ENCODE measurements at places on chromosomes 7 and 10.

- DNase-seq: no peak
These were observed 21.8 kb downstream of the PWWP2B start for GRCh38 chr10:132418527-132419416.

DNA sequence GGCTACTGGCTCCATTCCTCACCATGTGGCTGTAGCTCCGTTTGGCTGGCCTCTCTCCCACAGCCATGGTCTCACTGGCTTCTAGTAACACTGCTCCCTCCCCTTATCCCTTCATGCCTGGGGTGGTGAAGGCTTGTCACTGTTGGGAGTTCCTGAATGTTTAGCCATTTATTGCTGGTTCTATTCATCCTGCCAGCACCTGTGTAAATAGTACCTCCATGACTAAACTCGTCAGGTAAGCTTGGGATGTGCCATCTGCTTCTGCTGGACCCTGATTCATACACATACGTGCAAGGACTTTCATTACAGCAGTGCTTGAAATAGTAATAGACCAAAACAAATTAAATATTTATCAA, 61.6 kb downstream of the CCDC71L start:
- peak; percentile 92 for DNase-seq

GRCh38 chr7:41162612-41163011, 540.3 kb downstream of the INHBA start:
- no peak for DNase-seq

DNA sequence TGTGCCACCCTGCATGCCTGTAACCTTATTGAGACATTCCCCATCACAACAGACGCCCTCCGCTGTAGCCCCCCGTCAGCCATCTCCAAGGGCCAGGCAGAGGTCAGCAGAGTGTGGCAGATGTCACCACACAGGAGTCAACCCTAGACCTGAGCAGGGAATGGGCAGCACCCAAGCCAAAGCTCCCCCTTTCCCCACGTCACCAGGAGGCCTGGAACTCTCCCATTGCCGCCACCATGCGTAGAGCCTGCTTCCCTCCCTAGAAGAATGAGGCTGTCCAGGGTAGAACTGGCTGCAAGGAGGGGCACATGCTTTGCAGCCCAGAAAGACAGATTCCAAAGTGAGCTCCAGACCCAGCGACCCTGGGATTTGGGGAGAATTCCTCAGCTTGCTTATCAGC, 342.9 kb downstream of the TNS3 start:
- no peak for DNase-seq

DNA sequence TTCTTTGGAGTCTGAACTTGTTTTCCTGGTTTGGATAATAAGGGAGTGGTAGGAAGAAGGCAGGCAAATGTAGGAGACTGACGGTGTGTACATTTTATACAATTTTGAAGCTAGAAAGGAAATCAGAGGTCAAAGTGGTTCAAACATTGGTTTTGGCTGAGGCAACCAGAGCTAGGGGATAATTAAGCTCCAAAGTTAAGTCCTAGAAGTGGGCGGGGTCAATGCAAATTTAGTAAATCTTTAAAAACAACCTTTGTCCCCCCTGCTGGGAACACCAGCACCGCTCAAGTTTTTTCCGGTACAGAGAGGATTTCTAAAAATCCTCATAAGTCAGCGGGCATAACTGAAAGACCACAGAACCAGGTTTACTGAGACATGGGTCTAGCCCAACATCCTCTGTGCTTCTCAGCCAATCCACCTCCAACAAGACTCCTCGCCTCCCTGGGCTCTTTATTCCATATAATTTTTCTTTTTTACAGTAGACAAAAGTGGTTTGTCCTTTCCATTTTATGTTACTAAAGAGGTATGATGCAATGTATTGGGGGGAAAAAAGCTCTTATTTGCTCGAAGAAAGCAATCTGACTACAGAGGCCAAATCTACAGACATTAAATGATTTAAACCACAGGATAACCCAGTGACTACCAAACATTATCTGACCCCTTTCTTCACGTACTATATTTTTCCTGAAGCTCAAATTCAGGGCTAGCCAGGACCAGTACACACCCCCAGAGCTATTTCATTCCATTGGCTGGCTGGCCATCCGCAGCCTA, 1.6 kb downstream of the GLUD1 start:
- DNase-seq: no peak

- DNase-seq: no peak
These were observed 50.3 kb upstream of the CFAP46 start for GRCh38 chr10:132992433-132993215.

GRCh38 chr7:38273286-38273995, at the start of gene TARP:
Gene TARP, minus strand, starts transcription at chr7:38273636.
- DNase-seq: no peak

DNA sequence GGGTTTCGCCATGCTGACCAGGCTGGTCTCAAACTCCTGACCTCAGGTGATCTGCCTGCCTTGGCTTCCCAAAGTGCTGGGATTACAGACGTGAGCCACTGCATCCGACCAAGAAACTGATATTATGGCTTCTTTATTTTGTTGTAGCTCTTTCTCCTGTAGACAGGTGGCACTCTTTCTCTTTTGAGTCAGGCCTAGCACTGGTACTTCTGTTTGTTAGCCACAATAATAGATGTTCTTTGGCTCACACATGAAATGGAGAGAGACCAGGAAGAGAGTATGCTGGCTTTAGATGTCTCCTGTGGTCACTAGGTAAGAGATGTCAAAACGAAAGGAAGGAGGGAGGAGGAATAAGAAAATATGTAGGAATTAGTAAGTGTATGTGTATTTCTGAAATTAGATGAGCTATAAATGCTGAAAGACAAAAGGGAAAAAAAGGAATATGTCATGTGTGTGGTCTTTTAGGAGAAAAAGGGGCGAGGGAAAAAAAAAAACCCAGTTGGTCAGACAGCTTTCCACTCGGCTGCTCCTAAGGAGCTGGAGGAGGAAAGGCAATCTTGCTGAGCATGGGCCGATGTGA, 78.7 kb downstream of the CLEC2L start:
- DNase-seq: peak; percentile 23

DNA sequence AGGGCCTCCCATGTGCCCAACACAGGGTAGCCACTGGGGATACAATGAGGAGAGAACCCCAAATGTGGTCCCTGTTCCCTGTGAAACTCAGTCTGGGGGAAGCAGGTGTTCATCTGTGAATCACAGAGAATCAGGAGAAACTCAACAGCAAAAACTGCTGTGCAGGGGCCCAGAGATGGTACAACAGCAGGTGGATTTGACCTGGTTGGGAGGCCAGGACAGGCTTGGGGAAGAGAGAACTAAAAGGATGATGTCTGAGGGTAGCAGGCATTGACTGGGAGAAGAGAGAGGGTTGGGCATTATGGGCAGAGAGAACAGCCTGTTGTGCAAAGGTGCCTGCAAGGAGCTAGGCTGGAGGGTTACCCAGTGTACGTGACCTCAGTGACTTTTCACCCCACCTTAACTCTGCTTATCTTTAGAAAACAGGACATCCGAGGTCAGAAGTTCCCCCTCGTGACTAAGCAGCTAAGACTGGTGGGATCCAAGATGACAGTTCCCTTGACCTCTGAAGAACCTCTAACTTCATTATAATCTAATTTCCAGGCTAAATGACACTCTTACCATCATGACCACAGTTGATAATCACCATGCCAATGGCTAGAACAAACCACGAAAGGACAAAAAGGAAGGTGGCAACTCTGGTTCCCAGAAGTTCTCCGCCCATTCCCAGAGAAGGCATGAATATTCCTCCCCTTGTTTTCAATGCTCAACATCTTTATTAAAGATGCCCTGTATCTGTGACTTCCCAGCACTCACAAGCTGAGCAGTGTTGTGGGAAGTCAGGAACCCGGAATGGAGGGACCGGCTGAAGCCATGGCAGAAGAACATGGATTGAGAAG, 5.1 kb upstream of the ADAMTS14 start:
- DNase-seq: no peak

- no peak for DNase-seq
These were observed 298.7 kb upstream of the LRRTM3 start for GRCh38 chr10:66627156-66627555.

GRCh38 chr7:4054158-4054557, 627.9 kb upstream of the FOXK1 start:
- DNase-seq: no peak

- no peak for DNase-seq
These were observed 8.4 kb upstream of the UCN3 start for GRCh38 chr10:5356302-5356763.

DNA sequence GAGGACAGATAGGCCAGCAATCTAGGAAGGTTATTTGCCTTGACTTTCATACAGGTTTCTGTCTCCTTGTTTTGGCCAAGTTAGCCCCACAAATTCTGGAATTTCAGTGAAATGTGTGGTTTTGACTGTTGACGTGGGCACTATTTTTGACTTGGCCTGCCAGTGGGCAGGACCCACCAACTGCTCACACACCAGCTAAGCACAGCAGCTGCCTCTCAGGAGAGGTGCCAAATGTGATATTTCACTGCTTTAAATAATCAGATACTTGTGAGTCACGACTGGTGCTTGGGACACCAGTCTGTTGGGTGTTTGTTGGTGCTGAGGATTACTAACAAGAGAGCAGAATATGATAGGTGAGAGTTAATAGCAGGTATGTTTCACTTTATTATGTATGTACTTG, 409.7 kb upstream of the MTPN start:
- no peak for DNase-seq

GRCh38 chr10:120979435-120980278, 128.5 kb downstream of the WDR11 start:
- DNase-seq: no peak

- peak; percentile 56 for DNase-seq
These were observed 86.9 kb downstream of the JAZF1 start for GRCh38 chr7:28093623-28094232.

DNA sequence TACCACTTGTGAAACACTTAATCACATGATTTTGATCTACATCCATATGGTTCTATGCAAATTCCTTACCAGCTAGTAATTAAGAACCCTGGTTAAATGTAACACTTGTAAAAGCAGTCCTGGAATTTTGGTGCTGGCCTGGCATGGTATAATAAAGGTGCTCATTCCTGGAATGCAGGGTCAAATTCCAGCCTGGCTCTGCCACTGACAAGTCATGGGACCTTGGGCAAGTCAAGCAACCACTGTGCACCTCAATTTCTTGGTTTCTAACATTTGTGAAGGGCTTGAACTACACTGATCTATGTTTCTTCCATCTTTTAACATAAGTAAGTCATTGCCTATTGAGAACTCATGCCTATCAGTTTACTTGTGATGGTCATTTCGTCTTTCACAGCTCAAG, 91.9 kb upstream of the PIK3CG start:
- no peak for DNase-seq

GRCh38 chr7:79984210-79984609, 150.4 kb upstream of the GNAI1 start:
- DNase-seq: no peak

DNA sequence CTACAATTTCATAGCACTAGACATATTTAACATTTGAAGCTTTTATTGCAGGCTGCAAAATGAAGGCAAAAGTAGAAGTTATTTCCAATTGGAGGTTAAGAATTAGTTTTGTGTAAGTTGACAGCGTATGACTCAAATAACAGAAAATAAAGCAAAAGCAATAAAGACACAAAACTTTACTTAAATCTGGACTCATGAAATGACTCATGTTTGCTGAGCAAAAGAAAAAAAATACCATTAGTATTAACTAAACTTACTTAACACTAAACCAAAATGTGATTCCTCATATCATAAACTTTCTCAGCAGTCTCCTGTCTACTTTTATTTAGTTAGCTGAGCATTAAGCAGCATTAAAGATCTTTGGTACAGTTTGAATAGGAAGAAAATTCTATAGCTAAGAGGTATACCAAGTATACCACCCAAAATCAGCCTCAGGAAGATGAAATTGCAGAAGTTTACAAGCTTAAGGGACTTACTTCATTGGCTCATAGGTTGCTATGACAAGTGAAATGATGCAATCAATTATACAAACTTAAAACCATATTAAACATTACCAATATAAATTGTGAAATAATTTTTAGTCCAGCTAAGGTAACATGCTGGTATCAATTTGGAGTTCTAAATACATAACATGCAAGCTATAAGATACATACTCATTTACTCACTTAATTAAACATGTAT, 1131.4 kb downstream of the XPNPEP1 start:
- no peak for DNase-seq
